ENCODE measurements at places on chromosomes 1 and 21.

- no peak for DNase-seq
Observed at GRCh38 chr1:90925928-90926869, 95.6 kb downstream of the ZNF644 start.

- DNase-seq, result no peak
Observed at GRCh38 chr1:226813671-226814591, 56.5 kb upstream of the PSEN2 start.

GRCh38 chr1:167541003-167541402 lies 12.6 kb downstream of the CREG1 start:
- no peak for DNase-seq

GRCh38 chr1:38686927-38687255 lies 172.7 kb downstream of the RRAGC start:
- no peak for DNase-seq

DNA sequence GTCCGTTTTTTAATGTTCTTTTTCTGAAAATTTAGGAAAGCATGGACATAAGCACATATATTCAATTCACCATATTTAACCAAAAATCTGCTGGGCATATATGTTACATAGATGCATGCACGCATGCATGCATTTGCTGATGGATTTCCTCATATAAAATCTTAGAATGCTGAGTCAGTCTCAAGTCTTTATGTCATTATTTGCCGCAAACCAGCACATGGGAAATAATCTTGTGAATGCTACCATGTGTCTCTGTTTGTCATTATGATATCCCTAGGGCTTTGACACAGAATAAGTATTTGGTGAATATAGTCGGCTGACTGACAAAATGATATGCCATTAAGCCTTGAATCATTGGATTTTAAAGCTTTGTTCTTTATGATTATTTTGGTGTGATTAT lies 776.5 kb downstream of the KCNT2 start:
- DNase-seq, result no peak

- no peak for DNase-seq
Observed at GRCh38 chr1:5269901-5270300, 615.5 kb downstream of the AJAP1 start.

DNA sequence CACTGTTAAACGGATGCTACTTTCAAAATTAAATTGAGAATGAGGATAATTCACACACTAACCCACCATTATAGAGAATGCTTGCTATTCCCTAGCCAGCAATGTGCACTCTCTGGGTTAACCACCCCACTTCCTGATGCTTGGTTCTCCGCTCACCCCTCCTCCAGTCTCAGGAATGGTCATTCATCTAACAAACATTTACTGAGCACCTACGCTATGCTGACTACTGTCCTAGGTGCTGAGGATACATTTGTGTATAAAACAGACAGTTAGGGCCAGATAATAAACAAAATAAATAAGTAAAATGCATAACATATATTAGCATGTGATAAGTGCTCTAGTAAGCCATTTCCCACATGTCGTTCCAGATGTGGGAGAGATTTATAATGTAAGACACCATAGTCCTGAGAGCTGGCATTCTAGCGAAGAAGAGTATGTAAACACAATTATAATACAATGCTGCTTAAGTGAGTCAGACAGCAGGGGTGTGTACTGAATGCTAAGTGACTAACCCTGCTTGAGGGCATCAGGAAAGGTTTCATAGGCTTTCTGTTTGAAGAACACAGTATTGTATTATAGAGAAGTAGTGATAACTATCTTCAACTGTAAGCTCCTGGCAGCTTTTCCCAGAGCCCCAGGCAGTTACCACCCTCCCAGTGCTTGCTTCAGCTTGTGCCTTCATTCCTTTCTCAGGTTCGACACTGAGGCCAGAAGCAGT lies 126.7 kb upstream of the CACHD1 start:
- DNase-seq, result no peak

All from stimulated activated CD4-positive, alpha-beta T cell treated with anti-CD3 and anti-CD28 coated beads, TNF-alpha, amount 100 ng/mL, for 4 hours (primary cell).